ENCODE measurements at places on chromosomes 12 and 14.

GRCh38 chr12:91561301-91561957 lies 378.8 kb upstream of the DCN start:
- no peak for DNase-seq

GRCh38 chr12:82968631-82969367 lies 282.1 kb downstream of the TMTC2 start:
- DNase-seq, result no peak

- DNase-seq, result no peak
These were observed 1480.2 kb downstream of the AACS start for GRCh38 chr12:126545411-126545810.

- DNase-seq, result no peak
These were observed 71.3 kb downstream of the EEA1 start for GRCh38 chr12:92857818-92858217.

GRCh38 chr14:49865431-49865859 lies 12.9 kb upstream of the NEMF start:
- DNase-seq, result peak; percentile 63

DNA sequence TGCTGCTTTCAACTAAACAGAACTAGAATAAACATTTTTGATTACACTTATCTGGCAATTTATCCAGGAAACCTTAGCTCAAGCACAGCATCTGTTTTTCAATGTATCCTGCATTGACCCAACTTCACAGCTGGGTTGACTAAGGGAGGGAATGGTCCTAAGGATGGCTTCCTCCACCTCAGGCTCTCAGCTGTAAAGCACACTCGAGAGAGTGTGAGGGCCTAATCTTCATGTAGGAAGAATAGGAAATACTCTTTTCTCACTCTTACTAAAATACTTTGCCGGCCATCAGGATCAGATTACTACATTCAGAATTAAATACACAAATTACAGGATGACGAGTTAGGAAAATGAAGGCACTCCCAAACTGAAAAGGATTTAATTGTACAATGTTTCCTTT lies 7.2 kb downstream of the SETD3 start:
- no peak for DNase-seq

GRCh38 chr14:89485264-89485663 lies 68.2 kb upstream of the FOXN3 start:
- no peak for DNase-seq

DNA sequence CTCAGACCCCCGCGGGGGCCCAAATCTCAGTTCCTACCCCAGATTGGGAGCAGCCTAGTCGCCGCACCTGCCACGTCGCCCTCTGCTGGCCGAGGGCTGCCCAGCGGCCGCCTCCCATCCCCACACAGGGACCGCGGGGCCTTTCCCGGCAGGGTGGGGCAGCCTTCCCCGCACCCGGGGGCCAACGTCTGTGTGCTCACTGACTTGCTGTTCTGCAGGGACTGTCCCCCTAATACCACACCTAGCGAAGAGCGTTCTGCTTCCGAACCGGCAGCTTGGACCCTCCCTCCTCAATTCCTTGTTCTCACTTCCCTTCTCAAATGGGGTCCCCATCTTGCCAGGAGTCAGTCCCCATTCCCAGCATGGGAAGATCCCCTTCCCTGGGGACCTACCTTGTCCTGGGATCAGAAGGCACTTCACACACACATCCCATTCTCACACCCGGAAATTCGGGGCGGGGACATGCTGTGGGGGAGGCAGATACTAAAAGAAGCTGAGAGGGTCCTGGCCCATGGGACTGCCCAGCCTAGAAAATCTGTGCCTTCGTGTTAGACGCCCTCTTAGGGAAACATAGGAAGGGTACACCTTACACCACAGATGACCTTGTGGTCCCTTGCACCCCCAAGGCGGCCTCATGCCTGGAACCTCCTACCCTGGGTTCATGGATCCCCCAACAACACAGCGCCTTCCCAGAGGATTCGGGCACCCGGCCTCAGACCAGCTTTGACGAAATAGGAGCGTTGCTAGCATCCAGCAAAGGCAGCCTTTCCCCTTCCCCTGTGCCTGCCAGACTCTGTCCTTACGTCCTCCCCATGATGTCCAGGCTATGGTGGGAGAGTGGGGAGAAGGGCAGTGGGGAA lies 16.4 kb downstream of the ACVRL1 start:
- DNase-seq, result peak; percentile 63

- no peak for DNase-seq
These were observed at the start of gene B4GALNT1 for GRCh38 chr12:57632958-57633840. Gene B4GALNT1 (minus strand): TSS chr12:57633201. CDS start chr12:57632132, 1,069 bp downstream.

- no peak for DNase-seq
These were observed 490.9 kb upstream of the TBX3 start for GRCh38 chr12:115174920-115175319.

DNA sequence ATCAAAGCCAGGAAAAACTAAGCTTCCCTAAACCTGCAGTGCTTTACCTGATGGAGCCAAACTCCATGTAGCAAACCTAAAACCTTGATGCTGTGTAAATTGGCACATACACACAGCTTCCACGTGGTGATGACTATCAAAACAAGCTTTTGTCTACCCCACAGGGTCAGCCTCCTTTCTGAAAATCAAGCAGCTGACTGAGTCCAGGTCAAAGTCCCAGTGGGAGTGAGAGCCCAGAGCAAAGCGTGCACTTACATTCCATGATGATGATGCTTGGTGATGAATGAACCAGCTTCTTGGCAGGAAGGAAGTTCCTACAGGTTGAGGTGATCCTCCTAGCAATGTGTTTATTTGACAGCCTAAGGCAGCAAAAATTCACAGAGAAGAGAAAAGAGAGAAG lies 630.0 kb upstream of the TBX3 start:
- DNase-seq, result no peak

- DNase-seq, result no peak
These were observed 16.6 kb downstream of the PITPNM2 start for GRCh38 chr12:123134271-123134671.

DNA sequence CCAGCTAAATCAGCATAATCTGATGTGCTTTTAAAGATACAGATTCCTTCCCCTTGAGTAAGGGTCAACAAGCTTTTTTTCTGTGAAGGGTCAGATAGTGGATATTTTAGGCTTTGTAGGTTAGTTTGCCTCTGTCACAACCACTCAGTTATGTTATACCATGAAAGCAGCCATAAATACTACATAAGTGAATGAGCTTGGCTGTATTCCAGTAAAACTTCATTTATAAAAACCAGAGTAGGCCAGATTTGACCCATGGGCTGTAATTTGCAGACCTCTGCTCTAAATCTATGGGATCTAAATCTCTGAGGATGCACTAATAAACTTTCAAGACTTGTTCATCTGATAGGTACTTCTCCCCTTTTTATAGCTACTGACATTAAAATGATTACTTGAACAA lies 47.7 kb downstream of the LEMD3 start:
- no peak for DNase-seq

GRCh38 chr14:91681893-91682563 lies 49.9 kb downstream of the CATSPERB start:
- no peak for DNase-seq

DNA sequence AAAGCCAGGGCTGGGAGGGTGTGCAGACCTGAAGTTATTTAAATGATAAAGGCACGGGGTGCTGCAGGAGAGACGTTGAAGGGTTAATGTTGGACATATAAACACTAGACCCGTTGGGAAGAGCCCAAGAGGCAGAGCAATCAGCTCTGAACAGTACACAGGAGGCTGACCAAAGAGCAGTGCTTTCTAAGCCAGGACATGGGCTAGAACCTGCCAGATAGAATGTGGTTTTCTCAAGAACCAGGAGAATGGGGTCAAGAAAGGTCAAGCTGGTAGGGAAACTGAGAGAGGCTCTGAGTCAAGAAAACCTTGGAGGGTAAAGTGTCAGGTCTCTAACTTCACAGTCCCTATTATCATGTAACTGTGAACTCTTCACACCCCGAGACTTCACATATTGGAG lies 143.2 kb upstream of the EEA1 start:
- no peak for DNase-seq

- DNase-seq, result no peak
These were observed 871.4 kb downstream of the C12orf50 start for GRCh38 chr12:87157791-87158190.

GRCh38 chr12:106157802-106158201 lies 19.0 kb upstream of the NUAK1 start:
- no peak for DNase-seq

- no peak for DNase-seq
These were observed 16.6 kb downstream of the SSH1 start for GRCh38 chr12:108840605-108841332.
